ENCODE measurements at places on chromosomes 6 and 20.

DNA sequence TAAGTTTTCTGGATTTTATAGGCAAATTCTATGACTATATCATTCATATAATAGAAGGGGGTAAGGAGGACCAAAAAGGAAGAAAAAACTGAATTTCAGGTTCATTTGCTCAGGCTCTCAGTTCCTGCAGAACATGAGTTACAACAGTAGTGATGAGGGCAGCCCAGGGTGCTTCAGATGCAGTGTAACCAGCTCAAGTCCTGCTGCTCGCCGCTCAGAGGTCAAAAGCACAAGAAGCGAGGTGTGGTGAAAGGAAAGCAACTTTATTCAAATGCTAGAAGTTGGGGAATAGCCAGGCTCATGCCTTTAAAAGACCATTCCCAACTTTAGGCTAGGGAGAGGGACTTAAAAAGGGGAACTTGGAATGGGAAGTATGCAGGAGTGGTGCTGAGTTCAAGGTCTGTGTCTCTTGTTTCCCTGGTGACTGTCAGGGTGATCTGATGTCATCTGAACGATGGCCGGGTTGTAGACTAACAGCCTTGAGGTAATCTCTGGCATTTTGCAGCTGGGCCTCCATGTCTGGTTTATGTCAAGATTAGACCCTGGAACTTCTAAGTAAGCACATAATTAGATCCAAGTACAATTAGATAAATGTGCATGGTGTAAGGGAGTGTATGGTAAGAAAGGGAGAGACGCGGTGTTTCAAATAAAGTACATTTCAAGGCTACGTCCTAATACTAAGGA, 14.5 kb upstream of the SEC63 start:
- DNase-seq: no peak

DNA sequence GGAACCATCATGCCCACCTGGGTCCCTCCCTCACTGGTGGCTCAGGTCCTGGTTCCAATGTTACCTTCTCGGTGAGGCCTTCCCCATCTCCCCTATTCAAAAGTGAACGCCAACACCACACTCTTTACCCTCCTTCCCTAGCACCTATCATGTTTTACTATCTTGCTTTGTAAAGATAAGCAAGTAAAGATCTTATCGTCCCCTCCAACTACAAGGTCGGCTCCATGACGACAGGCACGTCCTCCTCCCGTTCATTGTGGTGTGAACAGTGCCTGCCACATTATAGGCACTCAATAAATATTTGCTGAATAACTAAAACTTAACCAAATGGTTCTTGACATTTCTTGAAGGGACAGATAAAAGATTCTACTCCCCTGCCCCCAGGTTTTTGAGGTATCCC, 147.1 kb downstream of the PREX1 start:
- DNase-seq: no peak

DNA sequence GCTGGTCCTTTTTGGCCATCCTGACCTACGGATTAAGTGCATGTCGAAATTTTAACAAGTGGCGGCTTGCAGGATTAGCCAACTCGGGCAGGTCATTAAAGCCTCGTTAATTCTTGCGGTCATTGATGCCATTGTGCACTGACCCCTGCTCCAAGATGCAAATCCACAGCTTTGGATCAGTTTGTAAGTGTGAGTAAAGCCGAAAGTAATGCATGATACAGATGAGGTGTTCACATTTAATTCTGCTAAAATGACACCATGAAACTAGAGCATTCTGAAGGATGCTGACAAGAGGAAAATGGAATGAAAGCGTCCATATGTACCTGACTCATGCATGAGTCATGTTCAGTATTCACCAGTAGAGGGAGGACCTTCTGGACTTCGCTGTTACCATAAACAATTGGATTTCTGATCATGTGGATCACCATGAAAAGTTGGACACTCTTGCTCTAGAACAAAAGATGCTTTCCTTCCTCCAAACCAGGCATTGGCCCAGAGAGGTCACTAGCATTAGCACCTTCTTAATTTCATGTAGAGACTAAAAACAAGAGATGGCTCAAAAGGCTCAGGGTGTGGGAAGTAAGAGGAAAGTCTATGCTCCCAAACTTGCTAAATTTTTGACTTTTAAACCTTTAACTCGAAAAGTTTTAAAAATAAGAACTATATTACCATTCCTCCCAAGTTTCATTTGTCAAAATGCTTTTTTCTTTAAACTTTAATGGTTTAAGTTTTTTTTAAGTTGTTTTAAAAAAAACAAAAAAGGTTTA, 48.0 kb downstream of the MUC22 start:
- DNase-seq: no peak

DNA sequence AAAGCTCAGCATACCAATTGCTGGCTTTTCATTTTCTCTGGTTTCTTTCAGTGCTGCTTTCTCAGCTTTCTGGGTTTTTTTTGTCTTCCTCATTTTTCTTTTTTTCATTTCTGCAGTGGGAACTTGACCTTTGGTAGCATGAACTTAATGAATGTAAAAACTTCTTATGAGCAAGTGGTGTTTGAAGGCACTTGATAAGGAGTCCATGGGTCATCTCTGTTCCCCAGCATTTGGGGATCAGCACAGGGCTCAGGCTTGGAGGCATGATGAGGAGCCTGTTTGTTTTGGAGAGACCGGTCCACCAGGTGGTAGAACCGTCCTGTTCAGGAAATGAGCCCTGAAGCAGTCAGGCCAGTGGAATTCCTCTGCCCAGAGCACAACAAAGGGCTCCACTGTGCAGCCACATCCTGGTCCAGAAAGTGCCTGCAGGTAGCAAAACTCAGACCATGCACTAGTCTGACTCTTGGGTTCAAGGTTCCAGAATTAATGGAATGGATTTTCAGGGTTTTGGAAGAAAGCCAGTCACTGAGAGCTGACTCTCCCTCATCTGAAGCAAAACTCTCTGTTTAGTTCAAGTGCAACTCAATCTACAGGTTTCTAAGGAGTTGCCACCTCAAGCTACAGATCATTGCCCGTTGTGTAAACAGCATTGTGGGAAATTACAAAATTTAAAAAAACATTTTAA, 52.3 kb upstream of the ADGRF1 start:
- no peak for DNase-seq

- DNase-seq: no peak
Observed at GRCh38 chr6:6893701-6894100, 214.1 kb upstream of the RREB1 start.

DNA sequence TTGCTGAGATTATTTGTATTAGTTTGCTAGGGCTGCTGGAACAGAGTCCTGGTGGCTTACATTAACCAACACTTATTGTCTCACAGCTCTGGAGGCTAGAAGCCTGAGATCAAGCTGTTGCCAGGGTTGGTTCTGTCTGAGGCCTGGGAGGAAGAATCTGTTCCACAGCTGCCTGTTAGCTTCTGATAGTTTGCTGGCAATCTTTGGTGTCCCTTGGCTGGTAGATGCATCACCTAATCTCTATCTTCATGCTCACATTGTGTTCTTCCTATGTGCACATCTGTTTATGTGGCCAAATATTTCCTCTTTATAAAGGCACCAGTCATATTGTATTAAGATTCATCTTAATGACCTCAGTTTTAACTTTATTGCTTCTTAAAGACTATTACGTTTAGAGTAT, 19.5 kb downstream of the SF3B5 start:
- no peak for DNase-seq

DNA sequence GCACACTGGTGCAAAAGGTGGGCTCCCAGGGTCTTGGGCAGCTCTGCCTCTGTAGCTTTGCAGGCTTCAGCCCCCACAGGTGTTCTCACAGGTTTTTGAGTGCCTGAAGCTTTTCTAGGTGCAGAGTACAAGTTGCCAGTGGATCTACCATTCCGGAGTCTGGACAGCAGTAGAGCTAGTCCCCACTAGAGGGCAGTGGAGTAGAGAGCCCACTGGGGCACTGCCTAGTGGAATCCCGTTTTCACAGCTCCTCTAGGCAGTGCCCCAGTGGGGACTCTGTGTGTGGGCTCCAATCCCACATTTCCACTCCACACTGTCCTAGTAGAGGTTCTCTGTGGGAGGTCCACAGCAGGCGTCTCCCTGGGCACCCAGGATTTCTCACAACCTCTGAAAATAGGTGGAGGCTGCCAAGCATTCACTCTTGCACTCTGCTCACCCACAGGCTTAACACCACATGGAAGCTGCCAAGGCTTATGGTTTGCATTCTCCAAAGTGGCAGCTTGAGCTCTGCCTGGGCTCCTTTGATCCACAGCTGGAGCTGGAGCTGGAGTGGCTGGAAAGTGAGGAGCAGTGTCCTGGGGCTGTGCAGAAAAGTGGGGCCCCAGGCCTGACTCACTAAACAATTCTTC, 86.3 kb upstream of the PROKR2 start:
- no peak for DNase-seq

GRCh38 chr6:43798688-43799444, 28.9 kb downstream of the VEGFA start:
- no peak for DNase-seq

GRCh38 chr6:63609231-63609630, 26.4 kb upstream of the PHF3 start:
- DNase-seq: no peak

GRCh38 chr20:834151-834746, 734 bp downstream of the FAM110A start:
- DNase-seq: no peak

DNA sequence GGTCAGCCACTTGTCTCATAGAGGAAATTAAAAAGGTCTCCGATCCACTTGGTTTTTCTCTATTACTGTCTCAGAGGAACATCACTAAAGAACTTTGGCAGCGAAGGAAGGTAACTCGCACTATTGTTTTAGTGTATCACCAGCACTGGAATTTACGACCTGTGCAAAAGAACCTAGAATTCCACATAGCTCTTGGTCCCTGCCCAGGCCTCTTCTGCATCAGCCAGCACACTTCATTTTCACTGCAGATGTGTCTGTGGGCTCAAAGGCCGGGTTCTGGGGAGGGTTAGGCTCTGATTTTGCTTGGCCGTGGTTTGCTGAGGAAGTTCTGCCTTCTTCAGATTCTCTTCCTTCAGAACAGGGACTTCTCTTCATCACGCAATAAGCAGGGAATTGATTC, 102.8 kb upstream of the TMEM181 start:
- DNase-seq: no peak

DNA sequence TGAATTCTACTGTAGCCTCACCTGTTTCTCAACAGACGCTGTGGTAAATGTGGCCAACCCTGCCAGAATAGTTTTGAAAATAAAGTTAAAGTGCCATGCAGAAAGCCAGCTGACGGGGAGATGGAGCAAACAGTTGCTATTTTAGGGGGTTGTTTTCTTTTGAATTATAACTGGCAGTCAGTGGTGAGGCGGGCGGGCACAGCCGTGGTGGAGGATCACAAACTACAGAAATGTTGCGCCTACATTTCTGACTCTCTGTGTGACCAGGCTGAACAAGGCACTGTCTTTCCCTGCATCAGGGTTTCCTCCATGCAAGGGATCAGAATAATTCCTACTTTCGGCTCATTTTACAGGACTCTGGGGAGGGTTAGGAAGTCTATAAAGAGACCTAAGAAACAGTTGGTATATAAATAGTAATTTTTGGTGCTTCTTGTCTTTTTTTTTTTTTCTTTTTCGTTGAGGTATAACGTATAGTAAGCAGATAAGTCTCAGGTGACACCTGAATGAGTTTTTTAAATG, 17.2 kb downstream of the CHMP4B start:
- no peak for DNase-seq

DNA sequence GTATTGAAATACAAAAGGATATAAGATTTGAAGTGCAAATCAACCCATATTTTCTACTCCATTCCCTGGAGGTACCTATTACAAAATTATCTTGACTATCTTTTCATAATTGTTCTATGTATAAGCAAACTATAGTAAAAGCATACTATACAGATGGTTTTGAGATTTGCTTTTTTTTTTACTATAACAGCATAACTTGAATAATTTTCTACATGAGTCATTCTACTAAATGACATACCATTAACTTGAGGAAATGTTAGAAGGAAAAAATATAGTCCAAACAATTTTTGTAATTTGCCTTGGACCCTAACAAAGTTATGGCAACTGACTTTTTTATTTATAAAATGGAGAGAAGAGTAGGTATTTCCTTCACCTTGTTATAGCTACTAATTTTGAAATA, 472.7 kb downstream of the PKHD1 start:
- no peak for DNase-seq

- DNase-seq: no peak
Observed at GRCh38 chr6:162864911-162865310, 137.1 kb downstream of the PACRG start.

- no peak for DNase-seq
Observed at GRCh38 chr6:42163981-42164380, 9.2 kb upstream of the GUCA1A start.

DNA sequence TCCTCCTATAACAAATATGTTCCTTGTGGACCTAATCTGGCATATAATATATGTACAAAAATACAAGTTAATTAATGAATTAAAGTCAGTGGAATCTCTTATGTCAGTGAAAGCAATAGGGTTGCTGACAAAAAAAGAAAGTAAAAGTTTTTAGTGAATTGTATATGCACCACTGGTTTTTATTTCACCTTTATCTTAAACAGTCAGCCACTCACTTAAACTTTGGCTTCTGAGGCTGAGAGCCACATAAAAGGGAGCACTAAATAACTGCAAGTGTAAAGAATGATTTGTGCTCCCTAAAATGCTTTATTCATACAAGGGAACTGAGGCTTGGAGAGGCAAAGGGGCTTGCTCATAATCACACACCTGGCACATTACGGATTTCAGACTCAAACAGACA, 9.9 kb upstream of the F13A1 start:
- DNase-seq: no peak

DNA sequence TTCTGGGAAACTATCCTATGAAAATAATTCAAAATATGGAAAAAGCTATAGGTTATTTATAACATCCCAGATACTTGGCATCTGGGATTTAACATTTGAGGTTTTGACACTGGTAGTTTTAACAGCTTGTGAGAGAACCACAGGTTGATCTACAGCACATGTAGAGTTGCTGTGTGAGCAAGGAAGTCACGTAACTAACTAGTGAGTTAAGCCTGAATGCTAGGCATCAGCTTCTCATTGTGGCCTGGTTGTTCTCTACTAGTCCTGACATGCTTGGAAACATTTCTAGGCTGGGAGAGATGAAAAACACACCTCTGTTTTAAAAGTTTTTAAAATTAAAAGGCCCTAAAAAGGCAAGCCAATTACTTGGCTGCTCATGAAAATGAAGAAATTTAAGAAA, 28.2 kb downstream of the ESF1 start:
- no peak for DNase-seq

Data from NCI-H187 (cell line).